ENCODE measurements at places on chromosomes 7 and 10. TPM values are rescaled to one million over a fixed set of nuclear protein-coding genes. Genes with fewer than 3 reads are reported as not detected.

The KLF14 gene
- total RNA-seq, result not detected

The CYP2C19 gene
- not detected for total RNA-seq

The SYT15B gene
- total RNA-seq, result 1.5 TPM

The TAS2R5 gene
- 2.7 TPM for total RNA-seq

The MSS51 gene
- 0.94 TPM for total RNA-seq

DNA sequence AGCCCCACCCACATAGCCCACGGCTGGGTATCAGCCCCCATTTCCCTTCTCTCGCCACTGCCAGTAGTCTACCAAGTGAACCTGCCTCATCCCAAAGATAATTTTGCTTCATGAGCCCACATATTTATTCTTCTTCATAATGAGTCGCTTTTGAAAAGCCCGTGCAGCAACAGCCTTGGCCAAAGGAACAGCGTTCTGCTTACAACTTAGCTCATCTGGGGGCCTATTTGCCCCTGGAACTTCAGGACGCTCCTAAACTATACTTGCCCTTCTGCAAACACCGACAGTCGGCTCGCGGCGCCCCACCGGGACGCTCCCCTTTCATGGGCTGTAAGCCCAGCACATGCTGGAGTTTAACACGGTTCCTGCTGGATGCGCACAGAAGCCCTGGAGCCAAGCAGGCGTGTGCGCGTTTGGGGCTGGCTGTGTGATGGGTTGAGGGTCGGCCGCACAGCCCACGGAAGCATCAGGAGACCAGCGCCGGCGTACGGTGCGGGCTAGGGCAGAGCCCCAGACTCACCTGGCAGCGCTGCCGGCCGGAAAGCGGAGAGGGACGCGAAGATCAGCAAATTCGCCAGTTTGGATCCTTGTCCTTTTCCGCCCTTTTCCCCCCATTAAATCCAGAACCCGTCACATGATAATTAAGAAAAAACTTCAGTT is 370 bp downstream of the TMEM60 start:
- DNase-seq, result peak; percentile 63

DNA sequence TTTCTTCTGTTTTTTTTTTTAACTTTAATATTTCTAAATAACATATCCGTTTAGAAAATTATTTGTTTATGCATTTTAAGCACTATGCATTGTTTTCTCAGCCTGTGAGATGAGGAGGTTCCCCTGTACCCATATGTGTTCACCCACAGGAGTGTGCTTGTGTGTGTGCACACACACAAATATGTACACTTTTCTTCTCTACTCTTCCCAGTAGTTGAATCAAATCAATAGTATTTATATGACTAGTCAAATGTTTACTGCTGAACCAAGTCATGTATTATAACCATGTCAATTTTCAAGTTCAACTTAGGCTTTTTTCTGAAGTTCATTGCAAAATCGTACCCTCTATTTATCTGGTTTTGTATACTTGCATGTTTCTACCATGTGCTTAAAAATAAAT is 37.3 kb downstream of the HDAC9 start:
- no peak for DNase-seq

- DNase-seq, result no peak
Measured at GRCh38 chr10:5614155-5614721, 52.2 kb downstream of the ASB13 start.

DNA sequence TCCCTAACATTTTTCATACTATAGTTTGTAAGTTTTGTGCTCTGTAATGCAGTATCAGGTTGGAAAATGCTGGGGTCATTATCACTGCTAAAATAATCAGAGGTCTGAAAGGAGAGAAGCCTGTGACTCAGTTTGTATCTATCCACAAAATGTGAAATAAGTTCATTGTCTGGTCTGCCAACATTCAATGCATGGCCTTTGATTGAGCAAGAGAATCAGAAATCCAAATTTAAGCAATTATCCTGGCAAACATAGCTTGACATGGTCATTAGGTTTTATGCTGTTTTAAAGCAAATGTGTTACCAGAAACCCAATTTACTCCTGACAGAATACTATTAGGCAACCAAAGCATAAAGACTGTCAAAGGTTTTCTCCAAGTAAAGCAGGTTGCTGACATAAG is 709.7 kb upstream of the SEMA3D start:
- no peak for DNase-seq

- no peak for DNase-seq
Measured at GRCh38 chr7:55473932-55474331, 98.4 kb downstream of the VOPP1 start.

DNA sequence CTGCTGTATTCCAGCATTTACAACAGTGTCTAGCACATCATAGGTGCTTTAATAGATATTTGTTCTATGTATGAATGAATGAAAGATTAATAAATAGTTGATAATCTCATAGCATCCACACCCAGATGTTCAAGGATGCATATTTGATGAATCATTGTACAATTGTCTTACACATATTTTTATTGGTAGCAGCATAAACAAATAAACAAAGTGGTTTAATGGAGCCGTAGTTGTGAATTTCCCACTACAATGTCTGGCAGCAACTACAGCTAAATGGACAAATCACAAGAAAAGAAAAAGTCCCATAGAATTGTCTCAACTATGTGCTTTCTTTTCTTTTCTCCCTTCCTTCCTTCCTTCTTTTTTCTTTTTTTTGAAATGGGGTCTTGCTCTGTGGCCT is 150.8 kb downstream of the NRP1 start:
- DNase-seq, result no peak

DNA sequence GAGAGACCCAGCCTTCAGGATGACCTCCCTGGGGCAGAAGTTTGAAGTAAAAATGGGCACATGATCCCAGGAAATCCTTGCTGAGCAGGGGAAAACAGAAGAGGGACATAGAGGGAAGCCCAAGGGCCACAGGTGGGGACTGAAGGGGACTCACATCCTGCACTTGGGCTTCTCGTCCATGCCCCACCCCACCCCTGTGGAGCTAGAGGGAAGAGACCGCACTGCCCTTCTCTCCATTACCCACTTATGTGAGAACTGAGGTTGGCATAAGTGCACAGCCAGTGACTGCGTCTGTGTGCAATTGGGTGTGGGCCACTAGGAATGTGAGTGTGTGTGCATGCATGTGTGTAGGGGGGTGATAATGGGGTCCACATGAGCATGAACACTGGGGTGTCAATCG is 43.4 kb upstream of the SLF2 start:
- DNase-seq, result no peak

- DNase-seq, result no peak
Measured at GRCh38 chr10:58189269-58189668, 78.4 kb downstream of the IPMK start.

DNA sequence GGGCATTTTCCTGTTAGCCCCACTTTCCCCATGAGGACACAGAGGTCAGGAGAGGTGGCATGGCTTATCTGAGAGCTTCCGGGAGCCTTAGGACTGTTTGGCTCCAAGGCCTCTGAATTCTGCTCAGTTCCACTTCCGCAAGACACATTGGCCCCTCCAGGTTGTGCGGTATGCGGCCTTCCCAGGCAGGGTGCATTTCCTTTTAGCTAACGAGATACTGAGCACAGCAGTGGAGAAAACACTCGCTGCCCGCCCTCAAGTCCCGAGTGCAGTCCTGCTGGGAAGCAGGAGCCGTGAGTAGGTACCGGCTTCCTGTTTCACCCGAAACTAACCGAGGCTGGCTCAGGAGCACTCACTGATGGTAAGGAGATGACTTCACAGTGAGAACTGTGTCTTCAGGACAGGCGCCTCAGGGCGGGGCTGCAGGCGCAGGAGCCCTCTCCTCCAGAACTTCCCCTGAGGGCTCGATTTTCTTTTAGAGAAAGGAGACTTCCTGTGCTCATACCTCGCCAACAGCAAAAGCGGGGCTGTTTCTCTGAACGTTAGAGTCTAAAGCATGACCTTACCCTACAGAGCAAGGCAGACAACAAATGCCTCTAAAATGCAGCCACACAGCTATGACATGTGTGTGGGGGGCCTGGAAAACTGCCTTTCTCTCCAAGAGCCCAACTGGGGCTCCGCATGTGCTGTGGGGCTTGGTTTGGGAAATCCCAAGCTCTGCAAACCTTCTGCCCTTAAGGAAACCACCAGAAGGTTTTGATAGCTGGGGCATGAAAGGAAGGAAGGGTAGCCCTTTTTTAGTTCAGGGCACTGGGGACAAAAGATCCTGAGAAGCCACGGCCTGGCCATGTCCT is 25.9 kb downstream of the RGS10 start:
- no peak for DNase-seq

GRCh38 chr7:49398746-49399145 is 374.7 kb upstream of the VWC2 start:
- no peak for DNase-seq

- no peak for DNase-seq
Measured at GRCh38 chr10:60663850-60664249, 114.4 kb upstream of the CDK1 start.

DNA sequence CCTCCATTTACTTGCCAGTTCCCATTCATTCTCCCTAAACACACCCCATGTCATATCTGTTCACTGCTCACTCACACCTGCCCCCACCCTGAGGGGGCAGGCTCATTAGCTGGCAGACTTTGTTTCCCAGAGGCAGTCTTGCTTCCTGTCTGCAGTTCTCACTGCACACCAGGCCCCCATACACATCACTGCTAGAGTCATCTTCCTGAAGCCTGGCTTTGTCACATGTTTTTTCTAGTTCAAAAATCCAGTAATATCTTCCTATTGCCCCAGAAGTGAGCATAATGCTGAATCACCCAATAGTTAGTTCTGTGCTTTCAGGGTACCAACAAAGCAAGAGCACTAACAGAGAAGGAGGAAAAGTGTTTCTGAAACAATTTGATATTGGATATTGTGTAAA is 1.9 kb downstream of the LRRC72 start:
- no peak for DNase-seq

DNA sequence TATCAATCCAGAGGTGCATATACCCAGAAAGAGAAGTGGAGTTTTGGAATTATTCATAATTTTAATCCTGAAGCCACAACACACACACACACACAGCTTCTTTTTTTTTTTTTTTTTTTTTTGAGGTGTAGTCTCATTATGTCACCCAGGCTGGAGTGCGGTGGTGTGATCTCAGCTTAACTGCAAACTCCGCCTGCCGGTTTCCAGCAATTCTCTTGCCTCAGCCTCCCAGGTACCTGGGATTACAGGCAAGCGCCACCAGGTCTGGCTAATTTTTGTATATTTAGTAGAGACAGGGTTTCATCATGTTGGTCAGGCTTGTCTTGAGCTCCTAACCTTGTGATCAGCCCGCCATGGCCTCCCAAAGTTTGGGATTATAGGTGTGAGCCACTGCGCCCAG is 35.4 kb downstream of the TET1 start:
- DNase-seq, result no peak

All from thyroid gland (tissue), 4 donors.